ENCODE measurements at places on chromosomes 16 and 17. TPM values are rescaled to one million over a fixed set of nuclear protein-coding genes. Genes with fewer than 3 reads are reported as not detected.

DNA sequence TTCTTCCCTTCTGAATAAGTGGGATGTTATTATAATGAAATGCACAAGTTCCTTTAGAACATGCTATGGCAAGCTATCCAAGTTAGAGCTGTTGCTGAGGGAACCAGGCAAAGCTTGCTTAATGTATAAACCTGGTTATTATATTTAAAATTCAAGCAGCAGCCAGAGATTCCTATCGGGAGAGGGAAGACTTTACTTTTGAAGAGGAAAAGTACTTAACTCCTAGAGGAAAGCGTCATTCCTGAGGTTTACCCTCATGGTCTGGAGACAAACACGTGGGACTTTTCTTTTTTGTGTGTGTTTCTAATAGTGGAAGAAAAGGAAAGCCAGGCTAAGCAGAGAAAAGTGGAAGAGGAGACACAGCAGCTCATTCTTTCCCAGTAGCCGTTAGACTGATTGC, 39.9 kb upstream of the MYH10 start:
- DNase-seq = no peak

- DNase-seq = no peak
Measured at GRCh38 chr16:88315543-88316105, 67.1 kb upstream of the ZNF469 start.

DNA sequence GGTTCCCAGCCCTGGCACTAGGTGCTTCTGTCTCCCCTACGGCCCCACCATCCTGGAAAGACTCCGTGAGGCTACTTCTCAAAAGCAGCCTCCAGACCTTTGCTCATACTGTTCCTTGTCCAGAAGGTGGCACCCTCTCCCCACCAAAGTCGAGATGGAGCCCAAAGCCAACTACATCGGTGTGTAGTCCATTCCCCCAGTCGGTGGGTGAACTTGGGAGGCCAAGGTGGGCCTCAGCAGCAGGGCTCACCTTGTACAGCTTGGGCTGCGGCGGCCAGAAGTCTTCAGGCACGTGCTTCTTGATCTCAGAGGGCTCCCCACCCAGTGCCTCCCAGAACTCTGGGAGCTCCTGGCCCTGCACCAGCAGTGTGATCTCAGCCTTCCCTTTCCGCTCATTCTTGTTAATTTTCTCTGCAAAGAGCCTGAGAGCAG, 10.2 kb downstream of the FLII start:
- no peak for DNase-seq

DNA sequence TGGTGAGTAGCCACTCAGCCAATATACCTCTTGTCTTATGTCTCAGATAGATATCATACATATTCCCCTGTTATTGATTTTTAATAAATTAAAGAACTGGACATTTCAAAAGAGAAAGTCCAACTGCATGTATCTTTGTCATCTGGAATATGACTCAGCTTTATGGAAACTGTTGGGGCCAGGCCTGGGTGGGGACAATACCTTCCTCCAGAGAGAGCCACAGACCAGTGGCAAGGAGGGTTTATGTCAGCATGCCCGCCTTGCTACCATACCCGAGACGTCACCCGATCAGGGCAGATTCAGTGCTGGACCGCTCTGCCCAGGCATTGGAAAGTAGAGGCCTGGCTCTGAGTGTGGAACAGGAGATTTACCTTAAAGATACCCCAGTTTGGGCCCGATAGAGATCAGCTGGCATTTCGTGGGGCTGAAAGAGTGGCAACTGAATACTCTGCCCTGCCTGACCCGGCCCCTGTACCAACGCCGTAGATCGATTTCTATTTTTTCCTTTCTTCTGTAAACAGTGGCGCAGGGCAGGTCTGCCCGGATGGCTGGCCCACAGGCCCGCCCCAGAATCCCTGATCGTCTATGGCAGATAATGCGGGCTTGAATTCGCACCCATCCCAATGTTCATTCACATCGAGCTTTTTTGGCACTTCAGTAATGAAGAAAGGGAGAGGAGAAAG, 158.6 kb downstream of the SALL1 start:
- no peak for DNase-seq

- DNase-seq = peak; percentile 20
Measured at GRCh38 chr17:39069114-39069756, 82.2 kb downstream of the PLXDC1 start.

DNA sequence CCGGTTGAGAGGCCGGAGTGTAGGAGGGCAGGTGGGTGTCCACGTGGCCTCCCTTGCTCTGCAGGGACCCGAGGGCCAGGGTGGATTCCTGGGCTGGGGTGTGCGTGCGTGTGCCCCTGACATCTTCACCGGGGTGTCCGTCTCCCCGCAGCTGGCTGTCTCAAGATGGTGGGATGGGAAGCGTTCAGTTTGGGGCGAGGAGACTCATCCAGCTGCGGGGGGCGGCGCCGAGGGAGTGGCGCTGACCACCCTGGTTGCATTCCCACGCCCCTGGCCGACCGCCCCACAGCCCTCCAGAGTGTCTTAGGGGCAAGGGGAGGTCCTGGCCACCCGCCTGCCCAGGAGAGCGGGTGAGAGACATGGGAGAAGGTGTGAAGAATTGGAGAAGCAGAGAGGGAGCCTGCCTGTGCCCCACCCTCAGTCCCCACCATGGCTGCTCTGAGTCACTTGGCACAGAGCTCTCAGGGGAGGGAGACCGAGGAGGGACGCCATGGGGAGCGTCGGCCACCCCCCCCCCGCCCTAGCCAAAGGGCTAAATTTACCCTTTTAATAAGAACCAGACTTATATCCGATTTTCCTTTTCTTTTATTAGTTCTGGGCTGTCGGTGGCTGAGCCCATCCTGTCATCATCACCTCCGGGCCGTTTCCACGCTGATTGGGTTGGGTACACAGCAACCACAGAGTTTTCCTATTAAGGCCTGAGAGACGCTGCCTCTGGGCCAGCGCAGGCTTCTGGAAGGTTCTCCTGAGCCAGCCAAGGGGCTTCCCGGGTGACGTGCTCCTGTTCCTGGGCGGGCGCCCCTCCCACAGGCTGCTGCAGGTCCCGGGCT, 22.0 kb downstream of the BAHCC1 start:
- no peak for DNase-seq

DNA sequence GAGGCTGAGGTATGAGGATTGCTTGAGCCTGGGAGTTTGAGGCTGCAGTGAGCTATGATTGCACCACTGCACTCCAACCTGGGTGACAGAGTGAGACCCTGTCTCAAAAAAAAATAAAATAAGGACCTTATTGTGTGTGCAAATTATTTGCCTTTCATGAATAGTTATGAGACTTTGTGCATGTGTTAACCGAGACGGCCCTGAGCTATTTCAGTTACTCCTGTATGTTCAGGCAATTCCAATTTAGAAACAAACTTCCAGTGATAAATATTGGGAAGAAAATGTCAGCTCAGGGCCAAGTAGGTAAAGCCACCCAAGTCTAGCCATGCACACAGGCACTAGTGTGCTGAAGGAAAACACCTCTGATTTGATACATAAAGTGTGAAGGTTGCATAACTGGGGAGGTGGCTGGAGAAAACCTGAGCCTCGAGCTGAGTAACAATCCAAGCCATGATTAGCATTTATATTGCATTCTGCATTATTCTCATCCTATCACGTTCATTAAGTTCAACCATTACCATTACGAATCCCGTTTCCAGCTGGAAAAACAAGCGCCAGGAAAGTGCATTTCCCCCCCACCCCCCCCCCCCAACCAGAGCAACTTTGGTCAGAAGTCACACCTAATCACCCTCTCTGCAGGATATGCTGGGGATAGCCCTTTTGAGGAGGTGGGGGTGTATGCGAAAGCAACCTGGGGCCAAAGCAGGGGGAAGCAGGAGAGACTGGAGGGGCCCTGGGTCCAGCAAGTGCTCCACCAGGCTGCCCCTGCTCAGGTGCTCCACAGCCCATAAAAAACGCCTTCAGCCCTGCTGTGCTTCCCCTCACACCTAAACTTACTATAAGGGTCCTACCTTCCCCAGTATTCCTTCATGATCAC, 18.6 kb upstream of the ENDOV start:
- no peak for DNase-seq

GRCh38 chr16:67454852-67455251, 23.9 kb downstream of the HSD11B2 start:
- DNase-seq = no peak

- no peak for DNase-seq
Measured at GRCh38 chr16:79426663-79427062, 173.9 kb downstream of the MAF start.

- DNase-seq = no peak
Measured at GRCh38 chr17:4110152-4110551, 32.7 kb downstream of the ZZEF1 start.

DNA sequence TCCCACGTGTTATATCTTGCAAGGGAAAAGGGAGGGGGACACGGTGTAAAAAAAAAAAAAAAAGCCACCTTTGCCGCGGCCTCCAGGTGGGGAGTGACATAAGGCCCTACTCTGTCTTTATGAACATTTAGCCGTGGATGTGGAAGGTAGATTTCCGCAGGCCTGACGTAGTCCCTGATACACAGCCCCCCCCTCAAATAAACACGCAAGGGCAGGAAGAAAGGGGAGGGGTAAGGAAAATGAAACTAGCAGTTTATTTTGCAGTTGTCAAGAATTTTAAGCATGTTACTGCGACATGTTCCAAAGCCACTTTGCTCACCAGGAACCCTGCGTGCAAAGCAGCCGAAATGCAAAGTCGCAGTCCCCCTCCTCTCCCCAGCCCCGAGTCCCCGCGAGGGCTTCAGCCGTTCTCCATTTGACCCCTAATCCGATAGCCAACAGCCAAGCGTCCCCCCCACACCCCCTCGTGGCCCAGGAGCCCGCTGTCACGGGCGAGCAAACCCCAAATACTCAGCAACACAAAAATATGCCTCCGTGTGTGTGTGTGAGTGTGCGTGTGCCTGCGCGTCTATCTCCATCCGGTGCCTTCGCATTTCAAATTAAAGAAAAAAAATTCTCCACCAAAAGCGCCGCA, 1.2 kb downstream of the CBX4 start:
- no peak for DNase-seq

DNA sequence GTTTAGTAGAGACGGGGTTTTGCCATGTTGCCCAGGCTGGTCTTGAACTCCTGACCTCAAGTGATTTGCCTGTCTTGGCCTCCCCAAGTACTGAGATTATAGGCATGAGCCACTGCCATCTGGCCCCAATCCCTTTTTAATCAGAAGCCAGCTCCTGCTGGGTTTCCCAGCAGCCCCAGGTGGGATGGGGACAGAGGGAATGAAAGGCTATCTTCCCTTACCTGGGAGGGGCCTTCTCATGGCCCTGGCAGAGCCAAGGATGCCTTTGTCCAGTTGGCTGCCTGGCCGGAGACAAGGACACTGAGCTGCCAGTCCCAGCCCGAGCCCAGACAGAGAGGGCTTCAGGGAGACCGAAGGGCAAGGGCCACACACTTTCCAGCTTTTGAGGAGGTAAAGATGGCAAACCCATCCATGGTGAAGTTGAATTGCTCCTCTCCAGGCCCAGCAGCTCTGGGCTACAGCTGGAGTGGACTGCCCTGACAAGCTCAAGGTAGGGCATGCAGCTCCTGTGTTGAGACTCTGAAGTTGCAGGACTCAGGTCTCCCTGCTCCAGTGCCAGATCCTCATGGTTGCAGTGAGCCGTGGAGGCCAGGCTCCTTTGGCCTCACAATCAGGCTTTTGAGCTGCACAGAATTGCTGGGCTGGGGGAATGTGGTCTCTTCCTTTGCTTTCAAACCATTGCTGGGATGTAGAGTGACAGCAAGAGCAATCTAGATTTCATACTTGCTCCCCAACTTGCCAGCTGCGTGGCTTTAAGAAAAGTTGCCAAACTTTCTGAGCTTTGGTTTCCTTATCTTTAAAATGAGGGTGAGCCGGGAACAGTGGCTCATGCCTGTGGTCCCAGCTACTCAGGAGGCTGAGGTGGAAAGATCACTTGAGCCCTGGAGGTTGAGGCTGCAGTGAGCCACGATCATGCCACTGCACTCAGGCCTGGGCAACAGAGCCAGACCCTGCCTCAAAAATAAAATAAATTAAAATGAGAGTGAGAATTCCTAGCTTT, 44.5 kb upstream of the IL34 start:
- no peak for DNase-seq

GRCh38 chr17:77708049-77708448, 250.5 kb upstream of the TNRC6C start:
- no peak for DNase-seq

DNA sequence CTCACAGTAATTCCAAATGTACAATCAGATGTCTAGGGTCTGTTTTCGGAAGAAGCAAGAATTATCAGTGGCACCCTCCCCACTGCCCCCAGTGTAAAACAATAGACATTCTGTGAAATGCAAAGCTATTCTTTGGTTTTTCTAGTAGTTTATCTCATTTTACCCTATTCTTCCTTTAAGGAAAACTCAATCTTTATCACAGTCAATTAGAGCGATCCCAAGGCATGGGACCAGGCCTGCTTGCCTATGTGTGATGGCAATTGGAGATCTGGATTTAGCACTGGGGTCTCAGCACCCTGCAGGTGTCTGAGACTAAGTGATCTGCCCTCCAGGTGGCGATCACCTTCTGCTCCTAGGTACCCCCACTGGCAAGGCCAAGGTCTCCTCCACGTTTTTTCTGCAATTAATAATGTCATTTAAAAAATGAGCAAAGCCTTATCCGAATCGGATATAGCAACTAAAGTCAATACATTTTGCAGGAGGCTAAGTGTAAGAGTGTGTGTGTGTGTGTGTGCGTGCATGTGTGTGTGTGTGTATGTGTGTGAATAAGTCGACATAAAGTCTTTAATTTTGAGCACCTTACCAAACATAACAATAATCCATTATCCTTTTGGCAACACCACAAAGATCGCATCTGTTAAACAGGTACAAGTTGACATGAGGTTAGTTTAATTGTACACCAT, 59.7 kb downstream of the HLF start:
- DNase-seq = no peak

DNA sequence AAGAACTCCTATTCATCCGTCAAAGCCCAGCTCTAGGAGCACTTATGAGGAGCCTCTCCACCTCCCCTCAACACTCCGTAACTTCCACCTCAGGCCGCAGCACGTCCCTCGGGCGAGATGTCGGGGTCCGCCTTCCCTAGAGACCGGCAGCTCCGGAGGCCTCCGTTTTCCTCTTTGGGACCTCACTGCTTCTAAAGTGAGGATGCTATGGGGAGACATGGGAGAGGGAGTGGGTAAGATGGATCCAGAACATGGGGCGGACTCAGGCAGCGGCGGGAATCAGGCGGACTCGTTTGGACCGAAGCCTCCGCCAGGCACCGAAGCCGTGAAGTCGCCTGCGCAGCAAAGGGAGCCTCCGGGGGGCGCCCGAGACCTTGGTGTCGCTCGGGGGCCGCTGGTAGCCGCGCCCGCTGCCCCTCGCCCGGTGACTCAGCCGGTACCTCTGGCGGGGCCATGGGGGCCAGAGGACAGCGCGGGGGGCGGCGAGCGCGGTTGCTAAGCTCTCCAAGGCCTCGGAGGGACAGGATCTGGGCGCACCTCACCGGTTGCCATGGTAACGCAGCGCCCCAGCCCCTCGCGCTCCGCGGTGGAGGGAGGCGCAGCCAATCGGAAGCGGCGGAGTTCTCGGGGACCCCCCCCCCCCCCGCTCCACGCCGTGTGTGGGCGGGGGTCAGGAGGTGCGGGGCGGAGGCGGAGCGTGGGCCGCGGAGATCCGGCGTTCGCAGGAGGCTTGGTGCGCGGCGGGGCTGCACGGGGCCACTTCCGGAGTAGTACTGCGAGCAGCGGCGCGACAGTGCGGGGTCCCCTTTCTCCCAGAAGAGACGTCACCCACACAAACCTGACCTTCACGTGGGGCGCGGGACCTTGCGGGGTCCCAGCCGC, 1.3 kb upstream of the HIC1 start:
- DNase-seq = no peak

CCL8 gene
- total RNA-seq = not detected

GAS2L2 gene
- total RNA-seq = not detected

OTOP2 gene
- total RNA-seq = not detected

SLC16A6 gene
- 0.26 TPM for total RNA-seq

UMOD gene
- total RNA-seq = not detected

RAMP2 gene
- total RNA-seq = 1.1 TPM

C17orf100 gene
- total RNA-seq = 2.8 TPM

IRF8 gene
- 0.62 TPM for total RNA-seq

TNFRSF13B gene
- not detected for total RNA-seq

DNAAF8 gene
- total RNA-seq = 2.3 TPM

PARN gene
- total RNA-seq = 57.8 TPM
